ENCODE measurements at places on chromosomes 3 and 15.

DNA sequence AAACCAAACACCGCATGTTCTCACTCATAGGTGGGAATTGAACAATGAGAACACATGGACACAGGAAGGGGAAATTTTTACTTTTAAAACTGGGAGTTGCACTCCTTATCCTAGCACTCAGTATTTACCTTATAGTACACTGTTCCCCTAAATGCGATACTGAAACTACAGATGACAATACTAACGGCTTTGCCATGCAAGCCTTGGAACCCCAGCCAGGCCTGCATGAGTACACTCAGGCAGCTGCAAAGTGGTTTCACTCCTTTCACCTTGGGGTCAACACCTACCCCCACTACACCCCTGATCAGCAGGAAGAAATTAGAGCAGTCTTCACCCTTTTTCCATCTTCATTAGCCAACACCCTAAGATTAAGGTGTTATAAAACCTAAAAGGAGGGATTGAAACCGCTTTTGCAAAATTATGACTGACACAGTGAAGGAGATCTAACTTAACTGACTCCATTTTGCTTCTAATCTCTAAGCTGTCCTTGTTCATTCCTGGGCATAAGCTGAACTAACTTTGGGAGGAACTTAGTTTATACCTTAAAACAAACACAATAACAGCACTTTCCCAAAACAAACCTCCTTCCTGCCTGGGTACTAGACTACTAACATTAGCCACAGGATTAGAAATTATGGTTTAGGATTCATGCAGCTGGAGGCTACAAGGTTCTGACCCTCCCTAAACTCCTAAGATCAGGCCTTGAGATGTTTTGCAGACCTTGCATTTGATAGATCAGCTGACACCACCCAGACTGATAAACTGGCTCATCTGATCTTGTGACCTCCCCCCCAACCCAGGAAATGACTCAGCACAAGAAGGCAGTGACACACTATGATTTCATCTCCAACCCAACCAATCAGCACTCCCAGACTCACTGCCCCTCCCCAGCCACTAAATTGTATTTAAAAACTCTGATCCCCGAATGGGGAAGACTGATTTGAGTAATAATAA is 452.1 kb upstream of the PPP2R3A start:
- no peak for DNase-seq

DNA sequence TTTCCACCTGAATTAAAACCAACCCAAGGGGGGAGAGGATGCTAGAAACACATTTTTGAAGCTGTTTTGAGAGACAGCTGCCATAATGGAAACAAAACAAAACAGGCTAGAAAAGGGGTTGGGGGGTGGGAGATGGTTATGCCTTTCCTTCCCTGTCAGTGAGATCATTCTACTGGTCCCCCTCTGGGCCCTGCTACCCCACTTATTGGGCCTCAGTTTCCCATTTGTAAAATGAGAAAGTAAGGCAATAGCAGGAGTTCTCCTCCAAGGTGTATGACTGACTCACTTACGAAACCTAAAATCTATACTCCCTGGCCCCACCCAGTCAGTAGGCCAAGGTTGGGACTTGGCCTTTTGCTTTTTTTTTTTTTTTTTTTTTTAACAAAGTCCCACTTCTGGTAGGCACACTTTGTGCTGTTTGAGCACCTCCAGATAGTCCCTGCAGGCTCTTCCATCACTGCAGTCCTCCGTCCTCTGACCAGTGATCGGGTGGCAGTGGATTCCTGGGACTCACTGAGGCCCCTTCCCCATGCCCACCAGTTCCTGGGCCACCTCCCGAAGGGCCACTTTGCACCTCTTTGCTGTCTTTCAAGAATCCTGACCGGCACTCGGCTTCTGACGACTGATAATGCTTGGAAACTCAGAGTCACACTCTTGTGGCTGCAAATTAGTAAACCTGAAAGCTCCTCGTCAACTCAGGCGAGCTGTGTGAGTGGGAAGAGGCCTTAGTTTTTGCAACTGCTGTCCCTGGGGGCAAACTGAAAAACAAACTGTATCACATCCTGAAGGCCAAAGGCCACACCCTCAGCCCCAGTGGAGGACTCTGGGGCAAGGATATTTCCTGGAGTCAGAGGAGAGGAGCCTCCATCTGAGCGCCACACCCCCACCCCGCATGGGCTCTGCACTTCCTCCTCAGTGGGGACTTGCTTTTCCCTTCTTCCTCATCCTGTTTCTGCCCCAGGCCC is 6.7 kb upstream of the PSTPIP1 start:
- DNase-seq, result no peak

DNA sequence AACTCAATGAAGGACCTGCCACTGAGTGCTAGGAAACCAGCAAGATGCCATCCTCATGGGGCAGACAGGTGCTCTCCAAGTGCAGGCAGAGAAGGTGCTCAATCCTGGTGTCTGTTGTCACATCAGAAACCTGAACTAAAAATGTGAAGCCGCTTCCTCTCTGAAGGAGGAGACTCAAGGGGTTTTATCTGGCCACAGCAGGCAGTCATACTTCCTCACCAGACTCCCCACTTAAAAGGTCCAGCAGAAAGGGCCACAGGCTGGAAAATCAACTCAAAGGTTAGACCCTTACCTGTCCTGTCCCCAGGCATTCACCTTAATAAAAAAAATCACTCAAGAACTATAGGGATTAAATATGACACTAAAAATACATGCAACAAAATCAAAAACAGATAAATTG is 4.8 kb downstream of the CCDC12 start:
- no peak for DNase-seq

DNA sequence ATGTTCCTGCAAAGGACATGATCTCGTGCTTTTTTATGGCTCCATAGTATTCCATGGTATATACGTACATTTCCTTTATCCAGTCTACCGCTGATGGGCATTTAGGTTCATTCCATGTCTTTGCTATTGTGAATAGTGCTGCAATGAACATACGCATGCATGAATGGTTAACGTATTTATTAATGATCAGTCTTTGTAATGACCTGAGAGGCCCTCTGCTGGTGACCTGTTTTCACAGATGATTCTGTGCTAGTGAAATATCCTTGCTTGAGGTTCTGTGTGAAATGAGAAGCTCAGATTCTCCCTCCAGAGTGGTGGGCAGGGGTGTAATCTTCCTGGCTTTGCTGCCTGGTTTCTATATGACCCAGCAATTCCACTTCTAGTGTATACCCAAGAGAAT is 160.2 kb upstream of the RASGRP1 start:
- DNase-seq, result no peak

DNA sequence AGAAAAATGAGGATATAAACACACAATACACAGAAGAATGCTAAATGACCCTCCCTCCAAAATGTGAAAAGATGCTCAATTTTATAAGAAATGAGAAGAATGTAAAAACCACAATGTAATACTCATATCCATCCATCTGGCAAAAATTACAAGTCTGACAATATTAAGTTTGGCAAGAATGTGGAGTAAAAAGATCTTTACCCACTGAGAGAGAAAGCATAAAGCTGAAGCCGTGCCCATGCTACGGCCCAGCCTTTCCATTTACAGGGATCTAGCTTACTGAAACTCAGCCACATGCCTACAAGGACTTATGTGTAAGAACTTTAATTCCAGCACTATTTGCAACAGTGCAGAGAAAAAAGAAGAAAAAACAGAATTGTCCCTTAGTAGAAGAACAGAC is 42.9 kb downstream of the ATP13A3 start:
- no peak for DNase-seq

- DNase-seq, result no peak
Observed at GRCh38 chr3:161489395-161489794, 7.2 kb upstream of the OTOL1 start.

- DNase-seq, result no peak
Observed at GRCh38 chr3:140023616-140024530, 88.9 kb downstream of the CLSTN2 start.

GRCh38 chr15:71054286-71054952 is 60.9 kb upstream of the THSD4 start:
- no peak for DNase-seq

DNA sequence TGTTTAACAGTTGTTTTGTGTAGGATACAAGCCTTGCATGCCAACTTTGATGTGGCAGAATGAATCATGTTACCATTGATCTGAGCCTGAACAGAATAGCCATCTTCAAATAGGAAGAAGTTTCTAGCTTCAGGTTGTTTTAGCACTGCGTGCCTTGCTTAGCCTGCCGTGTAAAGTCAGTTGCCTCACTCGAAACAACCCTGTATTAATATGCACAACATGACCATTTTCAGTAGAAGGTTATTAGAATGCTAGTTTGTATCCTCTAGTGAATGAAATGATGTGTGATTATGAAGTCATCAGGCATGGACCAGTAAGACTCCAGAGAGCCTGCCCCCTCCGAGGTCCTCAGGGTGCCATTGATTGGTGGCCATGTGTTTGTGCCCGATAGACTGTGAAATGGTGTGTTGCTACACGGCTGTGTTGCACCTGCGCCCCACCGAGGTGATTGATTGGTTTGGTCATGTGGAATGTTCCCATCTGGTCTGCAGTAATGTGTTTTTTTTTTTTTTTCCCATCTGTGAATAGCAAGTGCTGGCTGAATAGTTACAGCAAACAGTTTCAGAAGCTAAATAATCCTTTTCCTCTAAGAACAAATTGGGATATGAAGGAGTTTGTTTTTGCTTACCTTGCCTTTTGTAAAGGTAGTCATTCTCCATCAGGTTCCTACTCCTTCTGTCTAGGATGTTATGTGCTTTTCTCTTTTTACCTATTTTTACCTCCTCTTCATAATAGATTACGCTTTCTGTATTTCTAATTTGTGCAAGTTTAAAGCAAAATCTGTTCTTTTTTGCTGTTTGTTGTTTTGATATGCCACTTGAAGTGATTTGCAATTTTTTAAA is 214.9 kb downstream of the TCF12 start:
- no peak for DNase-seq

- DNase-seq, result no peak
Observed at GRCh38 chr3:86921971-86922680, 68.8 kb downstream of the VGLL3 start.

DNA sequence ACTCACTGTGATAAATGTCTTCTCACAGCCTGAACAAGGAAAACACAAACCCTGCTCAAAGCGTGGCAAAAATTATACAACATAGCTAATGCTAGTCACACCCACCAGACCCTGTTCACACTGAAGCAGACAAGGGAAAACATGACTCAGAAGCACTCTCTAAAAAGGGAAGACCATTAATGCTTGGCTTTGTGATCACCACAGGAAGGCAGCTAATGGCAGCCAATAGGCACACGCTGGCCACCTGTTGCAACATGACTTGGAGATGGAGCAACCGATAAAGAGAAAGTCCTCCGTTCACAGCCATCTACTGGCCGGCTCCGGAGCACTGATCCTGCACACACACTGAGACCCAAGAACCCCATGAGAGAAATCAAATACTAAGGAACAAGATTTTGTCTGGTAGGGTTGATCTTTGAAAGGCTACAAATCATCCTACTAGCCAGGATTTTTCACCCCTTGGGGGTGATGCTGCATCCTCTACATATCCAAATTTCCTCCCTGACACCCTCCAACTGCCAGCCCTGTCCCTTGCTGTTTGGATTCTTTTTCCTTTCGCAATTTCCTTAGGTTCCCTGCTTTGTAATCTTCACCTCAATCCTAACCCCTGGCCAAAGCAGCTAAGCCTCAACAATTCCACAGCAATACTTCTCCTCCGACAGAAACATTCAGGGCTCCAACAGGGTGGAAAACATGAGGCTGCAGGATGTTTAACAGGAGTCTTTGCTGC is 3.2 kb downstream of the ZXDC start:
- DNase-seq, result no peak

DNA sequence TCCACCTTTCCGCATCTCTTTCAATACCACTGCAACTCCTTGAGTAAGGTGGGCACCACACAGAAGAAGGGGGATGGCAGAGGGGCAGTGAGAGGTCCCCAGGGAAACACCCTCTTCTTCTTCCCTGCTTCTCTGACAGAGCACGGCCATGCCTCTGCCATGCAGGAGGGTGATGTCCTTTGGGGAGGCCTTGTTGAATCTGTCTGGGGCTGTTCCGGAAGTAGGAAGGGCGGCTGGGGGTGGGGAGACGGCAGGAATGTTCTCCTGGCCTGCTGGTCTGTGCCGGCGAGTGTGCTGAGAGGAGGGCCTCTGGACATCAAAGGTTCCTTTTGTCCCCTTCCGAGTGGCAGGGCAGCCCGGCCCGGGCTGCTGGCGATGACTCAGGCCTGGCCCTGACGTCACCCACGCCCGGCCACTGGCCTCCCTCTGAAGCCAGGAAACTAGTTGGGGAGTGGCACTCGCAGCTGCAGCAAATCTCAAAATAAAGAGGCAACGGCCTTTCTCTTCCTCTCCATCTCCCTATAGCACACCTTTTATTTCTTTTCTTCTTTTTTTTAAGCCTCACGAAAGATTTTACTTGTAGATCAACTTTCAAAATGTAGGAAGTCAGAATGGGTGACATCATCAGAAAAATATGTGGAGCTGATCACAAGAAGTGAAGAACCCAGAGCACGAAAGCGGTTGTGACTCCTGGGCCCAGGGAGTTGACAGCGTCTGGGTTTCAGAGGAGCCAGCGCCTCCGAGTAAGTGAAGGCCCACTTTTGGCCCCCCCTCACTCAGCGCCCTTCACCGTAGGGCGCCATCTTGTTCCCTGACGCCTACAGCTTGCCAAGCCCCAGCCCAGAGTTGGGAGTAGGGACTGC is at the start of gene ZBTB38:
TSS of gene ZBTB38 (plus strand) at position 443 of the 863 bp plus-strand sequence. CDS start 73,885 bp downstream, outside the sequence.
- no peak for DNase-seq

DNA sequence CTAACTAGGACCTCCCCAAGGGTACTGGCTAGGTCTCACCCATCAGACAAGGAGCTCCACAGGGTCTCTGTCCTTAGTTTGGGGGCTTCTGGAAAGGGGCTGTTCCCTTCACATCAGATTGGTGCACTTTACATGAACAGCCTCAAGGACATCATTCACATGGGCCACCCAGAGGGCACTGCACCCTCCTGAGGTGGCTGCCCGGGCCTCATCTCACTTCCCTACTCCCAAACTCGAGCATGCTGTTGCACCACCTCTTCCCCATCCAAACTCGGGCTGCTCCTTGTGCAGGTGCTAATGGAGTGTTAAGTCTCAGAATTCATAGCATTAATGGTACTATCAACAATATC is 48.1 kb downstream of the RAB11A start:
- DNase-seq, result no peak
